ENCODE measurements at places on chromosomes 3 and 15.

DNA sequence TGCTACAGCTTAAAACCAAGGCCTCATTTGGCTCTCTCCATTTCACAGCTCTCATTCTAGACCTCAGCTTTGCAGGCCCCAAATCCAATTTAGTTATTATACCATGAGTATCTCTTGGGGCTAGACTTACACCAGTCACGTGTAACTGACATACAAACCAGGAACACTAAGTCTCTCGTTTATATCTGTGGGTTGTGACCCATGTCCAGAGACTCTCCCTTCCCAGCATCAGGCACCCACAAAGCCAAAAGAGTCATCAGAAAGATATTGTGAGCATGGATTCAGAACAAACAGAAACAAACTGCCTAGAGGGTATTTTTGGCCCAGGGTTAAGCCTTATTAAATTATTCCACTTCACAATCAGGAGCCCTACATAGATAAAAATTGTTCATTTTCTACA lies 5.6 kb upstream of the CCDC13 start:
- no peak for DNase-seq

DNA sequence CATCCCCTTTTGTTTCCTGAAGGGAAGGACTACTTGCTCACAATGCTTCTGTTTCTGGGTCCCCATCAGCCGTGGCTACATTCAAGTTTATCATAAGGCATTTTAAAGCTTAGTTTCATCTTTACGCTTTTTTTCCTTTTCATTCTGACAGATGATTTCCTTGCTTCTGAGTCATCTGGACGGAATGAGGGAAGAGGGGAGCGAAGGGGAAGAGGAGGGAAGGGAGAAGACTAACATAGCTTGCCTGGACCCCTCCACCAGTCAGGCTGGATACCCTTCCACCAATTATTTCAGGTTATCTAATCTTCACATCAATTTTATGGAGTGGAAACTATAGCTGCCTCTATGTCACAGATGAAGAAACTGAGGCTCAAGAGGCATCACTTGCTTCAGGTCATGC lies 27.6 kb downstream of the FAM3D start:
- DNase-seq: no peak

DNA sequence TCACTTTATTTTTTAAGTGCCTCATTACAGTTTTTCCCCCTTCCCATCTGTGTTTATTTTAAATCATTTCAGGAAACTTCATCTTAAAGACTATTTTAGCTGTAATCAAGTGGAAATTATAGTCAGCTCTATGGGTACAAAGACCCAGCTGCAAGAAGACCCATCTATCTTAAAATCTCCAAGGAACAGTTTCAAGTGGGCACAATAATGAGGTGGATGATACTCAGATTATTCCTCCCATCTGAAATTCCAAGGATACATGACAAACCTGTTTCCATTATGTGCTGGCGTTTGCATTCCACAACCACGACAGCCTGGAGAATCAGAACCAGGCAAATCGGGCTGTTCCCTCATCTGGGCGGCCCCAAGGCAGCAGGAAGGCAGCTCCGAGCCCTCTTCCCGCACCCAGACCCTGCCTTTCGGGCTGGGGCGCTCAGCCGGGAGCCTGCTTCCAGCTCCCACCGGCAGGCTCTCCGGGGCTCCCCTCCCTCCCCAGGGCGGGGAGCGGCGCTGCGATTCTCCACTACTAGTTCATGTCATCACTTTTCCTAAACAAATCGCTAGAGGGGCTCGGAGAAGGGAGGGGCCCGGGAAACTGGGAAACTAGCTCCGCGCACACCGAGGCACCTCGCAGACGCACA lies at the start of gene MGLL:
MGLL (minus strand) TSS at position 475 of the 641 bp plus-strand sequence; CDS start at position 278, 197 bp downstream.
- DNase-seq: no peak

DNA sequence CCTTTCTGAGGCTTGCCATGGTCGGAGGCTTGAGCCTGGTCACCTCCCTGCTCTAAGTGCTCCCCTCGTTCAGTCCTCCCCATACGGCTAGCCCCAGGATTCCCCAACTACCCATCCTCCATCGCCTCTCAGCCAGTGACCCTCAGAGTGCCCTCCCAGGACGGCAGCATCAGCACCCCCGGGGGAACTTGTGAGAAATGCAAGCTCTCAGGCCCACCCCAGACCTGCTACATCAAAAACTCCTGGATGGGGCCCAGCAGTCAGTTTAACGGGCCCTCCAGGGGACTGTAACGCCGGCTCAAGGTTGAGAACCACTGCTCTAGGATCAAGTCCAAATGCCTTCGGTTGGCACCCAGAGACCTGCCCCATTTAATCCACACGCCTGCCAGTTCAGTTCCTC lies 6.9 kb downstream of the ADAMTS17 start:
- no peak for DNase-seq

DNA sequence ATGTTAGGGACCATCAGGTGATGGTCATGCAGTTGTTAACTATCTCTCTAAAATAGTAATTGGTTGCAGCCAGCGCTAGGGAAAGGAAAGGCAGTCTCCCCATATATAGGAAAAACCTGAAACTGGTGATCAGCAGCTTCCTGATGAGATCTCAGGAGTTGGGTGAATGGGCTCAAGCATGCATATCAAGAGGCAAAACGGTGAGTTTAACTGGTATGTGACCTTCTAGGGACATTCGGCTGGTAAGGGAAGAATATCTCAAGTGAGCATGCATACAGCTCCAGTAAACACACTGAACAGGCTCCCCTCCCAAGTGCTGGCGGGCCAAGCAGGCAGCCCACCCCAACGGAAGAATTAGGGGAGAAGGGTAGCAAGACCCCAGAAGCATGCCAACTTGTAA lies 49.3 kb upstream of the ROBO2 start:
- no peak for DNase-seq

GRCh38 chr15:101303408-101303807 lies 8.4 kb upstream of the SNRPA1 start:
- no peak for DNase-seq

DNA sequence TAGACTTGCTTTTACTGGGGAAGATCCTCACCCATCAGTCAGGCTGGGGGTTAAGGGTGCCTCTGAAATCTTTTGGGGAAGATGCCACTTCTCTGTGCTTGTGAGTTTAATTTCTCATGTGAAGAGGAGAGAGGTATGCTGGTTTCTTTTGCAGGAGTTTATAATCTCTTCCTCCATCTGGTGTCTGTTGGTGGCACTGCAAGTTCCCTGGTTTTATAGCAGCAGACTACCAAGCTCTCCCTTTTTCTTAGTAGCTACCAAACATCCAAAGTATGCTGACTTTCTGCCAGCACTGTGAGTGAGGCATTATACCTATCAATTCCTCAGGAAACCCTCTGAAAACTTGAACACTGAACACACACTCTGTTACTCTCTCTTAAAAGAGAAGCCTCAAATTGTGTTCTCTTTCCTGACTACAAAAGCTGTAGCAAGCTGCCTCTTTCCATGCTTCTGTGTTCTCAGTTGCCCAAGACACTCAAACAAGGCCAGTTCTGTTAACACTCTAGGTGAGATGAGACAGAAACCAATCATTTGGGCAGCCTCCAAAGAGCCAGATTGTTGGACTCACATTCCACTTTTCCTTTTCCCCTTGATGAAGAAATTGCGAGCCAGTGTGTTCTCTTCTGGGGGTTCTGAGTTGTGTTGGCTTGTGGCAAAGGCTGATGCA lies 299.5 kb downstream of the GAP43 start:
- no peak for DNase-seq

GRCh38 chr3:44175070-44175469 lies 66.6 kb upstream of the TOPAZ1 start:
- DNase-seq: no peak

DNA sequence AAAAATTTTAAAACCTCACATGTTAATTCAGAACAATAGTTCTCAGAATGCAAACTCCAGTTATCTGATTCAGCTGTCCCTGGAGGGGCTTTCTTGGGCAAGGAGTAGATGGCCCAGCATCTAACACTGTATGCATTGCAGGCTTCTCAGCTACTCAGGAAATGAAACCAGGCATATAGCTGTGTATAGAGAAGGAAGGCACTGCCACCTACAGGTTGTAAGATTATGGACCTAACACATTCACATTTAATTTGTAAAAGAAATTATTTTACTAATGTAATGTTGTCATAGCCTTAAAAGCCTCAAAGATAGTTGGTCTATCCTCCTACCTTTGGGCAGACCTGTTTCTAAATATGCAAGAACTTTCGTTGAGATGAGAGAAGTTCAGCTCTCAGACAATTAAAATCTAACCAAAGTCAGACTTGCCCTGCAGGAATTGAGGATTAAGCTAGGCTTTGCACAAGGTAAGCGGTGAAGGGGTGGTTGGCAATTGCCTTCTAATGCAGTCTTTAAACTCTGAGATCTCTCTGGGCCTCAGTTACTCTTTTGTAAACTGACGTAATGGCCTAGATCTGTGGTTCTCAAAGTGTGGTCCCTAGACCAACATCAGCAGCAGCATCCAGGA lies 132.8 kb upstream of the SLC24A5 start:
- peak; percentile 21 for DNase-seq

DNA sequence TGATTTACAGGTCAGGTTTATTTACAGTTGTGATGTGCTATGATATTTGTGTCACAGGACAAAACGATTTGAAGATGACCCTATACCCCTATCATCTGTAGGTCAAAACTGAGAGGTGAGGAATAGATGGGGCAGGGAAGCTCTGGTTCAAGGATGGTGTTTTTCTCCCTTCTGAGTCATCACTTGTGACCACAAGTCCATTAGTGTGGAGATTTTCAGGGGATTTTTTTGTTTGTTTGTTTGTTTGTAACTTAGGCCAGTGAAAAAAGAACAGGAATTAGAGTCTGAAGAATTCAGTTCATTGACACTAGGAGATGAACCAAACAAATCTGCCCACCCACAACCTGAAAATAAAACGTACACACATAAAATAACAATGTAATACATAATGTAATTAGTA lies 62.7 kb upstream of the FAM98B start:
- DNase-seq: no peak

GRCh38 chr3:98775459-98776139 lies 12.5 kb downstream of the ST3GAL6 start:
- DNase-seq: no peak

DNA sequence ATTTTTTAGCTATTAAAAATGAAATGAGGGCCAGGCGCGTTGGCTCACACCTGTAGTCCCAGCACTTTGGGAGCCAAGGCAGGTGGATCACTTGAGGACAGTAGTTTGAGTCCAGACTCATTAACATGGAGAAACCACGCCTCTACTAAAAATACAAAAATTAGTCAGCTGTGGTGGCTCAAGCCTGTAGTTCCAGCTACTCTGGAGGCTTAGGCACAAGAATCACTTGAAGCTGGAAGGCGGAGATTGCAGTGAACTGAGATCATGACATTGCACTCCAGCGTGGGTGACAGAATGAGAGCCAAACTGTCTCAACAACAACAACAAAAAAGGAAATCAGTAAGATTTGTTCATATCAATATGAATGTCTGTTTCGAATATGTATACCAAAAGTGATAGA lies 517.1 kb downstream of the ROBO1 start:
- DNase-seq: no peak

DNA sequence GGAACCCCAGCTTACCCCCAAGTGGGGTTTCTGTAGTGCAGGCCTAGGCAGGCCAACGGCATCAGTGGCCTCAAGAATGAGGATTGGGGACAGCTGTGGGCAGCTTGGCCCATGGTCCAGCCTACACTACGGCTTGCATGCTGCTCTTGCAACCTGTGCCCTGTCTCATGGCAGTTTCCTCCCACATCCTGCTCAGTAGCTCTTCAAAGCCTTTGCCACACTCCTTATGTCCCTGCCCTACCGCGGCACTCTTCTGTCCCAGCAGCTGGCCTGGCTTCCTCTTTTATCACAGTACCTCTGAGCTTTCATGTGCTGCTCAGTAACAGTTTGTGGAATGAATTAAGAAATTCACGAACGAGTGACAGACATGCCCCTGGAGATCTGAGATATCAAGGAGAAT lies 431.0 kb downstream of the EPHB1 start:
- DNase-seq: no peak

- no peak for DNase-seq
Observed at GRCh38 chr15:77717333-77717990, 84.8 kb upstream of the LINGO1 start.

- DNase-seq: peak; percentile 65
Observed at GRCh38 chr3:172129850-172130716, 90.7 kb downstream of the FNDC3B start.

- DNase-seq: no peak
Observed at GRCh38 chr15:67807836-67808235, 17.5 kb upstream of the SKOR1 start.

DNA sequence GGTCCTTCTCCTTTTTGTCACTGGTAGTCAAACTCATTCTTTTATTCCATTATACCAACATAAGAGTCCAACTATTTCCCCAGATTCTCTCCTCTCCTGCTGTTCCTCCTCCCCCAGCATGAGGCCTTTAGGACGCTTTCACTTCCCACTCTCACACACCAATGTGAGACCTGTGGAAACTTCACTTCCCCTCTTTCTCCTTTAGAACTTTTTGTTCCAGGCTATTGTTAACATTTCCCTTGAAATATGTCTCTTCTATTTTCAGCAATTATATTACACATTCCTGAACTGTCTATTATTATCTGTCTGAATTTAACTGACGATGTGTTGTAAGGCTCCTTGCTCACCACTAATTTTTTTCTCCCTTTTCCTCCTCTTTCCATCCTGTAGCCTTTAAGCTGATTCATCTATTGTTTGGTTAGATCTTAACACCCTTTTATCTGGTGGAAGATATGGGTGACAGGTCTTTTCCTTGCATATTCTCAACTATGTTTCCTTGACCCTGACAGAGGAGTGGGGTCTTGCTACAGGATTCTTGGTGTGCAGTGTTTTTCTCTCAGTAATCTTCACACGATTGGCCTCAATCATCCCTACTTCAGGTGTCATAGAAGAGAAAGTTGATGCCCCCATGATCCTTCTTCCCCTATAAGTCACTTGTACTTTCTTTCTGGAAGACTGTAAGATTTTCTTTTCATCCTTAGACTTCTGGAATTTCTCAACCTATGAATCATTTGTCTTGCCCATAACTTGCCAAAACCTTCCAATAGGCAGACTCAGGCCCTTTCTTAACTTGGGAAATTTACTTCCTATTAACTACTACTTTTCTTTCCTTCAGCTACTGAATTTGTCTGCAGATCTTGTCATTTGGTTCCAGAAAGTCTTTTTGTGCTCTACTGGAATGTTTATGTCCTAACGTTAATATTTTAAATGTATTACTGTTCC lies 5.9 kb downstream of the CYP19A1 start:
- no peak for DNase-seq

DNA sequence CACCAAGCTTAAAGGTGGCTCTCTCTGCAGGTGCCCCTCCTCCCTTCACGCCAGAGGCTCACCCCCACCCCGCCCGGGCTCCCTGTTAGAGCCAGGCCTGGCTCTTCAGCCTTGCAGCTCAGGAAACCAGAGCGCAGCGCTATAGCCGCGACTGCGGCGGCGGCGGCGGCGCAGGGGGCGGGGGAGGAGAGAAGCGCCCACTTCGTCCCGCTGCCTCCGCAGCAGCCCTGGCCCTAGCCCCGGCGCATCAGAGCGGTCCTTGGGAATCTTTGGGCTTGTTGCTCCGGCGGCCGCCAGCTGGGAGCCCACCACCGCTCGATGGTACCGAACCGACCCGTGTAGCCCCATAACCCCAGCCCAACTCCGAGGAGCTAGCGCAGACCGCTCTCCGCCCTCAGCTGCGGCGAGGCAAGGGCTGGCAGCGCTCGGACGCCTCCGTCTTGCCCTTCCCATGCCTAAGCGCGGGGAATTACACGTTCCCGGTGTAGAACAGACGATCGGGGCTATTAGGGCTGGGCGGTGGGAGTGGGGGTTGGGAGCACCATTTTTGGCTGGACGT lies 1.2 kb downstream of the RASGRF1 start:
- no peak for DNase-seq

GRCh38 chr3:175518459-175518858 lies 659.3 kb downstream of the NAALADL2 start:
- no peak for DNase-seq

Data from brain pericyte (primary cell).